ENCODE measurements at places on chromosomes 12 and 14. TPM values are rescaled to one million over a fixed set of nuclear protein-coding genes. Genes with fewer than 3 reads are reported as not detected.

The GPX2 gene
- 304 TPM for total RNA-seq

The BIN2 gene
- total RNA-seq: 0.09 TPM

The CLIP1 gene
- 34.0 TPM for total RNA-seq

The CYP27B1 gene
- total RNA-seq: 2.0 TPM

The PLXNC1 gene
- total RNA-seq: 0.15 TPM

The CMTM5 gene
- not detected for total RNA-seq

The DIO2 gene
- 1.9 TPM for total RNA-seq
